Activated CD8-positive, alpha-beta memory T cell treated with anti-CD3 and anti-CD28 coated beads for 4 hours (primary cell): ENCODE measurements at places on chromosomes 16 and 17.

DNA sequence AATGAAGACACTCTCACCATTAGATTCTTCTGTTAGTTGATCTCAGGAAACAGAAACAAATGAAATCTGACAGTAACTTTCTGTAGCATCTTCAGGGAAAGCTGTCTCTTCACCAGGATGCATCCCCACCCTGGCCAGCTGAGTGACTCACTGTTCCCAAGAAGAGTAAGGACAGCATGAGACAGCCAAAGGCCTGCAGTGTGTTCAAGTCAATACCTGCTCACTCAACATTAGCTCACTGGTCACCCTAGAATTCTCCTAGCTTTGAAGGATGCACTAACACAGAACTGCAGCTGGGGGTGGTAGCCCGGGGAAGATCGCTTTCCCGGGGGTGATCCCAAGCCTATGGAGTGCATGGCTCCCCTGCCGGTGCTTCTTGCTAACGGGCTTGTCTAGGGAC lies 28.2 kb upstream of the CLEC18B start:
- no peak for DNase-seq

- no peak for DNase-seq
These were observed at the start of gene PROCA1 for GRCh38 chr17:28711723-28712031. Gene PROCA1, minus strand, starts transcription at chr17:28711888. Its CDS starts 228 bp downstream, at chr17:28711660.

DNA sequence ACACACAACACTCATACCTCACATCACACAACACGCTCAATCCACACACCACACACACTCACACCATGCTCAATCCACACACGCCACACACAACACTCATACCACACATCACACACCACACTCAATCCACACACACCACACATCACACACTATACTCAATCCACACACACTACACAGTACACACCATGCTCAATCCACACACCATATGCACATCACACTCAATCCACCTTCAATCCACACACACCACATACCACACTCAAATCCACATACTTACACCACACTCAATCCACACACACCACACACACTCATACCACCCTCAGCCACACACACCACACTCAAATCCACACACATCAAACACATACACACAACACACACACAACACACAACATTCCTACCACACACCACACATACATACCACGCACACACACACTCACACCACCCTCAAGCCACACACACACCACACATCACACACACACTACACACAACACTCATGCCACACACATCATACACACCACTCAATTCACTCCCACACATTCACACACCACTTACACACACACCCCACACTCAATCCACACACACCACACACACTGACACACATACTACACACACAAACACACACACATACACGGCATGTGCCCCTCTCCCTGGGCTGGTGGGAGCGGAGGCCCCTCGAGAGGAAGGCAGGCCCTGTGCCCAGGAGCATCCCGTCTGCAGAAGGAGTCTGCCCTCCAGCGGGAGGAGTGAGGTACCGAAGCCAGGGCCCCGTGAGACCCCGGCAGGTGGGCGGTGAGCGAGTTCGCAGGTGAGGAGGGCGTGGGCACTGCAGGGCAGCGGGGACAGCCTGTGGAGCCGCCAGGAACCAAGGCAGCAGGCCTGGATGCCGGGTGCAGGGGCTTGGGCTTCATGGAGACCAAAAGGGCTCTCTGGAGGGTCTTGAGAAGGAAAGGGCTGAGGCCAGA lies 33.1 kb upstream of the RPTOR start:
- no peak for DNase-seq

DNA sequence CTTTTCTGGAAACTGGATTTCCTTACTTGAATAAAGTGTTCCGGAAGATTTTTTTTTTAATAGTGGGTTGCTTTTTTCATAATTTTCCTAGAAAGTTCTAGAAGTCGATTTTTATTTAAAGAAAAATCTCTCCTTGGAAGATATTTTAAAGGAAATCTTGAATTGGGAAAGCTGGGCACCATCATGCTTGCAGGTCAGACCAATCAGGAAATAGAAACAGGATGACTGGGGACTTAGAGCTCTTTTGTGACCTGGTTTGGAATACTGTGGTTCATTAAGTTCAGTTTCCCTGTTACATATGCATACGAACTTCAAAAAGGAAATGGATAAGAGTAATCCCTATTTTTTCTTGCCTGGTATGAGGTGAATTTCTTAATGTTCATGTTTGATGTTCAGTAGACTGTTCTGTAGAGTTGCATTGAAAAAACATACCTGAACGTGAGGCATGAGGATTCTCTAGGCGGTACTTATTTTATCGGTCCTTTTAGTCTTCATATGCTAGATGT lies 1.2 kb downstream of the NFATC3 start:
- no peak for DNase-seq

GRCh38 chr17:75488693-75489510 lies 26.4 kb downstream of the CASKIN2 start:
- DNase-seq, result no peak

GRCh38 chr16:4651827-4652226 lies 27.2 kb downstream of the MGRN1 start:
- DNase-seq, result no peak

DNA sequence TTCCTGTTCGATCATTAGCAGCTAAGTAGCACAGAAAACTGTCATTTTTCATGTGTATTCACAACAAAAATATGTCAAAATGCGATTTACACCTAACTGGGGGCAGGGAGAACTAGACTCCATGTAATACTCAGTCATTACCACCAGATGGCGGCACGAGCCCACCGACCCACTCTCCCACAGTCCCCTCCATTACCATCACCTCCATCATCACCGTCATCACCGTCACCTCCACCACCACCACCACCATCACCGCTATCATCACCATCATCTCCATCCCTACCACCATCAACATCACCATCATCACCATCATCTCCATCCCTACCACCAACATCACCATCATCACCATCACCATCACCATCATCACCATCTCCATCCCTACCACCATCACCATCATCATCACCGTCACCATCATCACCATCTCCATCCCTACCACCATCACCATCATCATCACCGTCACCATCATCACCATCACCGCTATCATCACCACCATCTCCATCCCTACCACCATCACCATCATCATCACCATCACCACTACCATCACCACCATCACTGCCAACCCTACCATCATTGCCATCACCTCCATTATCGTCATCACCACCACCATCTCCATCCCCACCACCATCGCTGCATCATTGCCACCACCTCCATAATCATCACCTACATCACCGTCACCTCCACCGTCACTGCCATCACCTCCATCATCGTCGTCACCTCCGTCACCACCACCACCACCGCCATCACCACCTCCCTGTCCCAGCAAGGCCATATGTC lies 14.4 kb downstream of the NDUFAF8 start:
- peak; percentile 34 for DNase-seq

- no peak for DNase-seq
These were observed 6.0 kb downstream of the GAA start for GRCh38 chr17:80107231-80108021.

DNA sequence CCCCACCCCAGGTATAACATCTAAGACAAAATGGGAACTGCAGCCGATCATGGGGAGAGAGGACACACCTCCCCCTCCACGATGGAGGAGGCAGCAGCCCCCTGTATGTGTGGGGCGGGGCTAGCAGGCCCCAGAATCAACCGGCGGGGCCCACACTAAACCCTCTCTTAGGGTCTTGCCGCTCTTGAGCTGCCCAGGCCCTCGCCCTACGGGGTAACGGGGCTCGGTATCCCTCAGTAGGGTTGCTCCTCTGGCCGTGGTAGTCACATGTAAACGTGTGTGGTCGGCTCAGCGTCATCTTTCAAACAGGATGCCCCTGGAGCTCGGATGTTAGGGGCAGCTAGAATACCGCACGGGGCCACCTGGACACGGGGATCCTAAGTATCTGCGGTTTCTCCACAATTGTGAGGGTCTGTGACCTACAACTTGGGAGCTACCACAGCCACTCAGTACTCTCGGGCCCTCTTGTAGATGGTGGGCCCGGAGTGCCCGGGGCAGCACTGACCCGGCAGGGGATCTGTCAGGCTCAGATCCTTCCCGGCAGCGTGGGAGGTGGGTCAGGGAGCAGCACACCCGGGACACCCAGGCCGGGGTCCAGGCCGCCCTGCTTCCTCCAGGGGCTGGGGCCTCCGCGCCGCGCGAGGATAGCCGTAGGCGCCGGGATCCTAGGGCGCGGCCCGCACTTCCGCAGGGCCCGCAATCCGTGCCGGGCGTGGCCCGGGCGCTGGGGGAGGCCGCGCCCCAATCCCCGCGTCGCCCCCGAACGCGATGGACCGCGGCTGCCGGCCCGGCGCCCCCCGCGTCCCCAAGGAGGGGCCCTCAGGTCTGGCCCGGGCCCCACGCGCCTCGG lies 781 bp downstream of the ARHGDIA start:
- no peak for DNase-seq

- no peak for DNase-seq
These were observed 88.4 kb downstream of the HIC1 start for GRCh38 chr17:2143332-2143731.

DNA sequence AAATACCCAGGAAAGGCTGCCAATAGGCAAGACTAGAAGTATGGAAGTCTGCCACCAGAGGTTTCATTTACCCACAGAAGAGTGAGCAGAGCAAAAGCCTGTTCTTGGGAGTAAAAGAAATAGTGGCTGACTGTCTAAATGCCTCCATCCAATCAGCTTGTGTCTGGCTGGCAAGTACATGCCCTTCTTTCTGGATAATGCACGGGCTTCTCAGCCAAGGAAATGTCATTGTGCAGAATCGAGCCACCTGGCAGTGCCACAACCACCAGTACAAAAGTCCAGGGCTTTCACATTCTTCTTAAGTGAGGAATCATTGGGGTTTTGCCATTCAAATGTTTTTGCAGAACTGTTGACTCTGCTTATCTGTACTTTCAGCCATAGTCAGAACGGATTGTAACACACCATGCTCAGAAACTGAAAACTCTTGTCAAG lies 10.1 kb upstream of the ERCC4 start:
- DNase-seq, result no peak

DNA sequence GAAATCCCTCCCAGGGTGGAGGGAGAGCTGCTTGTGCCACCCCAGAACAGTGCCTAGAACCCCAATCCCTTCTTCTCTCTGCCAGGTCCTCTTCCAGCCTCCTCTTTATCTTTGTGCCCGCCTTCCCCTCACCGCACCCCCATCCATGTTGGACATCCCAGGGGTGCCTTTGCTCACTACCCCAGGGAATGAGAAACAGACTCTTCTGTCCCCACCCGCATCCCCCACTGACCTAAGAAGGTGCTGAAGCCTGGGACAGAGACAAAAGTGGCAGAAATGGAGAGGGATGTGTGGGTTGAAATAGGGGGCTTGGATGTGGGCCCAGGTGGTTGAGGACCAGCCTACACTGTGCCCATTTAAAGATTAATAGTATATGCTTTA lies 17.0 kb downstream of the ALOX15B start:
- no peak for DNase-seq

- DNase-seq, result no peak
These were observed 5.8 kb downstream of the PRSS8 start for GRCh38 chr16:31129568-31130335.

- no peak for DNase-seq
These were observed 2.4 kb upstream of the VAC14 start for GRCh38 chr16:70803319-70803718.

DNA sequence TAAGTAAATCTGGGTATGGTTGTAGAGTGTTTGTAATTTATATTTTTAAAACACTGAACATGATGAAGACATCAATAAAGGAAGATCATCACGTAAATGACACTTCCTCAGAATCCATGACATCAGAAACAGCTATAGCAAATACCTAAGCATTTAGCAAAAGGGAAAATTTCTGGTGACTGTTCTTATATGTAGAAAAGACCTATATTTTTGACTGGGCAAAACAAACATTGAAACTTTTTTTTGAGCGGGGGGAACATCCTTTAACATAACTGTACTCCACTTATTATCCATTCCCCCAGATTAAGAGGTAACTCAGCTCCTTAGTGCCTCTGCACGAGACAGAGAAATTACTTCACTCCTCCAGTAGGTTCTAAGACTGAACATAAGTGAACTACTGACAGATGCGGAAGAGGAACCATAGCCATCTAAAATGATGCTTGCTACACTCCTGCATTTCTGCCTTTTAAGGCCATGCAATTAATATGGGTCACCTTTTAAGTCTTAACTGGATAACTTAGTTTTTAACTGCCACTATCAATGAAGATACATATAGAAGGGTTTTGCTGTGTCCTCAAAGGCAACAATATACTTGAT lies 9.4 kb downstream of the CRYBA1 start:
- DNase-seq, result no peak

- DNase-seq, result no peak
These were observed 52.3 kb downstream of the YWHAE start for GRCh38 chr17:1347589-1348323.

GRCh38 chr17:8837563-8838075 lies 29.9 kb downstream of the PIK3R6 start:
- no peak for DNase-seq

DNA sequence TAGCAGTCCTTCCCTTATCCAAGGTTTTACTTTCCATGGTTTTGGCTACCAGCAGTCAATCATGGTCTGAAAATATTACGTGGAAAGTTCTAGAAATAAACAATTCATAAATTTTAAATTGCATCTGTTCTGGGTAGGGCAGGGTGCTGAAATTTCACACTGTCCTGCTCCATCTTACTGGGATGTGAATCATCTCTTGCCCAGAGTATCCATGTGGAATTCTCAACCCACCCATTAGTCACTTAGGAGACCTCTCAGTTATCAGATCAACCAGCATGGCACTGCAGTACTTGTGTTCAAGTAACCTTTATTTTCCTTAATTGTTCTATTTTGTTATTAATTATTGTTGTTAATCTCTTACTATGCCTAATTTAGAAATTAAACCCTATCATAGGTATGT lies 202.8 kb upstream of the CPHXL start:
- no peak for DNase-seq

GRCh38 chr17:51434434-51435170 lies 174.3 kb downstream of the UTP18 start:
- no peak for DNase-seq

DNA sequence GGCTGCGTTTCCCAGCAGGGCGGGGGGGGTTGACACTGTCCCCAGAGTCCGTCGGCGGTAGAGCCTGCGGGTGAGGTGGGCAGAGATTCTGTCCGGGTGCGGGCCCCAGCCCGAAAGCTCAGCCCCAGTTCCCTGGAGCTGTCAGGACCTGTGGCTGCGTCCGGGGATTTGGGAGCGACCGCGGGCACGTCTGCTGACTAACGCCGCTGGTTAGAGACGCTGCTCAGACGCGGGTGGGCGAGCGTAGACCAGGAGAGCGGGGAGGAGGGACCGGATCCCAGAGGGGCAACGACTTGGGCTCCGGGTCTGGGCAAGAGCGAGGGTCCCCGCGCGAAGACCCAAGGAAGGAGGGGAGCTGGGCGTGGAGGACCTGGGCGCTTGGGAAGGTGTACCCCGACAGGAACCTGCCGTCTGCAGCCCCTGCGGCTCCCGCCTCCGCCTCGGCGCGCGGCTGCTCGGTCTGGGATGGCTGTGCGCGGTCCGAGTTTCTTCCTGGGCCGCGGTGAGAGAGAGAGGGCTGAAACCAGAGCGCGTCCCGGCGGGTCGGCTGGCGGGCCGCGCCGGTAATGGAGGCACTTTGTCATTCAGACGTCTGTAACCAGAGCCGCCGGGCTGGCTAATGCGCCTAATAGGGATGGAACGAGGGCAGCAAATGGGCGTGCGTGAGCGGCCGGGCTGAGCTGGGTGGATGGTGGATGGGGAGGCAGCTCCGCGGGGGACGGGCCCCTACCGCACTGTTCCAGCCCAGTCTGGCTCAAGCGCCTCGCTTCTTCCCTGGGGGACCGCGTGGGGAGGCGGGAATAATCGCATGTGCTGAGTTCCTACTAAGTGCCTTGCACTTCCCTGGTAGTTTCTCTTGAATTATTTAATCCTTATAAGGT lies 2.3 kb downstream of the NGFR start:
- no peak for DNase-seq

- DNase-seq, result peak; percentile 6
These were observed 698 bp downstream of the UBE2G1 start for GRCh38 chr17:4365628-4366326.
